Prostate gland (tissue), 2 donors: ENCODE measurements at places on chromosomes 4 and X. TPM values are rescaled to one million over a fixed set of nuclear protein-coding genes. Genes with fewer than 3 reads are reported as not detected.

GRCh38 chr4:40515398-40516293 is 114.0 kb downstream of the RBM47 start:
- H3K4me3 ChIP-seq, result peak overlapping the region; percentile 40
- peak overlapping the region; percentile 43 for H3K27ac ChIP-seq
- no peaks in the 10 kb centered on the region for H3K27me3 ChIP-seq
- no peaks in the 10 kb centered on the region for H3K36me3 ChIP-seq
- no peak for DNase-seq

PAK3 gene
- total RNA-seq, result 6.7 TPM

DNA sequence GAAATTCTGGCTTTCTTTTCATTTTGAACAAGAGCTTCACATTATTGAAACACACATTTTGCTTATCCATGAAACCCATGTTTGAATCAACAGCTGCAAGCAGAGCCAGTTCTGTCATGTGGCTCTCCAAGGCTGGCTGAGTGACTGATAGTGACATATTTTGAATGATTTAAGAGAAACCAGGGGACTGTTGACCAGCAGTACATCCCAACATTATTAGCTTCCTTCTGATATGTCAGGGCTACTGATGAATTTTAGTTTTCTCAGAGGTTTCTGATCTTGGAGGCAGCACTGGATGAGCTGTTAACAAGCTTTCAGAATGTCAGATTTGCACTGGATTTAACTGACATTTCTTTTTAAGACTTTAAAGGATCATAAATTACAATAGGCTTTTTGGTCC is 74.6 kb upstream of the GRXCR1 start:
- H3K4me1 ChIP-seq, result no peaks in the 10 kb centered on the region
- H3K27me3 ChIP-seq, result no peaks in the 10 kb centered on the region

GRCh38 chrX:102652031-102652688 is 877 bp downstream of the GPRASP1 start:
- H3K4me1 ChIP-seq, result no peaks in the 10 kb centered on the region
- H3K36me3 ChIP-seq, result no peaks in the 10 kb centered on the region
- H3K27ac ChIP-seq, result peak overlapping the region; percentile 82
- DNase-seq, result peak; percentile 22
- peak overlapping the region; percentile 53 for H3K4me3 ChIP-seq
- no peaks in the 10 kb centered on the region for H3K27me3 ChIP-seq

- no peaks in the 10 kb centered on the region for H3K36me3 ChIP-seq
- no peak for DNase-seq
- no peak overlapping the region for H3K27ac ChIP-seq
Measured at GRCh38 chrX:23980011-23980441, 47.0 kb downstream of the KLHL15 start.

F8 gene
- total RNA-seq, result 39.1 TPM

DNA sequence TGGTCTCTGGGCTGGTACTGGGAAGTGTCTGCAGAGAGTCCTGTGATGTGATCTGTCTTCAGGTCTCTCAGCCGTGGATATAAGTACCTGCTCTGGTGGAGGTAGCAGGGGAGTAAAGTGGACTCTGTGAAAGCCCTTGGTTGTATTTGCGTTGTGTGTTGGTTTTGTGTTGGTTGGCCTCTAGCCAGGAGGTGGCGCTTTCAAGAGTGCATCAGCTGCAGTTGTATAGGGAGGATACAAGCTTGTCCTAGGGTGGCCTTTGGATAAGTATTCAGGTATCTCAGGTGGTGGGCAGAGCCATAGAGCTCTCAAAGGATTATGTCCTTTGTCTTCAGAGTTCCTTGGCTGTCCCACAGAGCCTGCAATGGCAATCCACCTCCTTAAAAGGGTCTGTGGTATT is 111.6 kb downstream of the MAGEB17 start:
- no peak overlapping the region for H3K4me3 ChIP-seq
- H3K27ac ChIP-seq, result no peak overlapping the region
- H3K27me3 ChIP-seq, result no peaks in the 10 kb centered on the region
- no peaks in the 10 kb centered on the region for H3K4me1 ChIP-seq
- no peak for DNase-seq
- H3K36me3 ChIP-seq, result no peaks in the 10 kb centered on the region

CFI gene
- total RNA-seq, result 28.0 TPM

DNA sequence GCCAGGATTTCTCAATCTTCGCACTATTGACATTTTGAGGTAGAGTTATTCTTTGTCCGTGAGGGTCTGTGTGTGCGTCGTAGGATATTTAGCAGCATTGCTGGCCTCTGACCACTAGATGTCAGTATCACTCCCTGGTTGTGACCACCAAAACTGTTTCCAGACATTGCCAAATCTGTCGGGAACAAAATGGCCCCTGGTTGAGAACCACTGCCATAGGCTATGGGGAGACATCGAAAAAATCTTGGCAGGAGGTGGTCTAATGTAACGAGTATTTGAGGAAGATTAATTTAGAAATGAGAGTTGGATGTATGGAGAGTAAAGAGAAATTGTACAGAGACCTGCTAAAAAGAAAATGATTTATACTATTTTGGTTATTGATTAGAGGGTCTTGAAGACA is 108.4 kb downstream of the DOCK11 start:
- H3K36me3 ChIP-seq, result no peaks in the 10 kb centered on the region
- peak; percentile 10 for DNase-seq
- no peak overlapping the region for H3K4me3 ChIP-seq
- no peak overlapping the region for H3K27ac ChIP-seq
- no peaks in the 10 kb centered on the region for H3K4me1 ChIP-seq

GRCh38 chrX:135535077-135535940 is 14.8 kb downstream of the INTS6L start:
- no peaks in the 10 kb centered on the region for H3K36me3 ChIP-seq
- H3K27me3 ChIP-seq, result no peaks in the 10 kb centered on the region
- DNase-seq, result no peak
- no peaks in the 10 kb centered on the region for H3K4me1 ChIP-seq
- H3K4me3 ChIP-seq, result no peak overlapping the region

- no peak for DNase-seq
- no peaks in the 10 kb centered on the region for H3K36me3 ChIP-seq
- no peaks in the 10 kb centered on the region for H3K4me1 ChIP-seq
- no peak overlapping the region for H3K27ac ChIP-seq
- H3K27me3 ChIP-seq, result no peaks in the 10 kb centered on the region
- no peak overlapping the region for H3K4me3 ChIP-seq
Measured at GRCh38 chr4:112082954-112083586, 62.2 kb upstream of the FAM241A start.

BLTP1 gene
- 116 TPM for total RNA-seq

HAUS3 gene
- 24.2 TPM for total RNA-seq

TAF7L gene
- 54.6 TPM for total RNA-seq

DNA sequence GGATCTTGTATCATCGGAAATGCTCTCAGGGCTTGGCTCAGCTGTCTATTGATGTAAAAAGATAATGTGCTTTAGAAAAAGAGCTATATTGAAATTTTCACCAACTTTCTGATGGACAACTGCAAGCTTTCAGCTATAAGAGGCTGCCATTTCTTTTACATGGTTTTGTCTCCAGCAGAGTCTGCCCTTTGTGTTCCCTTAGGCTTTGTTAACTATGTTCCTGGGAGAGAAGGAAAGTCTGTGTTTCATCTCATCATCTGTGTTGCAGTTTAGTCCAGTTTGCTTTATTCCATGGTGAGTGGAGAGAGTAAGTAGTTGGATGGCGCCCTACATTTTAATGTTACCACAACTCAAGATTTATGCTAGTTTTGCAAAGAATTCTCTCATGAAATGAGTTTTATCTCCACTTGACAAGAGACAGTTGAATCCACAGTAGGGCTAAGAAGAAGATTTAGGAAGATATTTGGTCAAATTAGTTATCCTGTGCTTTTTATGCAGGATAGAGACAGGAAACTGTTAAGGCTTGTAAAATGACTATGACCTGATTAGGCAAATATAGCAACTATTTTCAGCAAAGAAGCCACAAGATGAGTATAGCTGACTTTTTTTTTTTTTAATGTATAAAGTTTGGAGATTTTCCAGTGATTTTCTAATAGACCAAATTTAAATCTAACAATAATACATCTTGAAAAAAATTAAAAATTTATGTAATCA is 16.5 kb downstream of the SEPTIN11 start:
- DNase-seq, result no peak
- no peaks in the 10 kb centered on the region for H3K27me3 ChIP-seq
- no peak overlapping the region for H3K27ac ChIP-seq
- H3K4me3 ChIP-seq, result no peak overlapping the region

TMEM131L gene
- total RNA-seq, result 12.5 TPM

DNA sequence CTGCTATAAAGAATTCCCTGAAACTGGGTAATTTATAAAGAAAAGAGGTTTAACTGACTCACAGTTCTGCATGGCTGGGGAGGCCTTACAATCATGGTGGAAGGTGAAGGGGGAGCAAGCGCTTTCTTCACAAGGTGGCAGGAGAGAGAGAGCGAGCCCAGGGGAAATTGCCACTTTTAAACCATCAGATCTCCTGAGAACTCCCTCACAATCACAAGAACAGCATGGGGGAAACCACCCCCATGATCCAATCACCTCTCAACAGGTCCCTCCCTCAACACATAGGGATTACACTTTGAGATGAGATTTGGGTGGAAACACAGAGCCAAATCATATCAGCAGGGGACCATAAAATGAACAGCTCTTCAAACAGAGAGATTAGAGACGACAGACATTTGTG is 198.6 kb downstream of the MAGEB5 start:
- H3K27ac ChIP-seq, result no peak overlapping the region
- H3K4me3 ChIP-seq, result no peak overlapping the region
- no peaks in the 10 kb centered on the region for H3K36me3 ChIP-seq
- no peaks in the 10 kb centered on the region for H3K4me1 ChIP-seq
- no peaks in the 10 kb centered on the region for H3K27me3 ChIP-seq
- DNase-seq, result no peak

DNA sequence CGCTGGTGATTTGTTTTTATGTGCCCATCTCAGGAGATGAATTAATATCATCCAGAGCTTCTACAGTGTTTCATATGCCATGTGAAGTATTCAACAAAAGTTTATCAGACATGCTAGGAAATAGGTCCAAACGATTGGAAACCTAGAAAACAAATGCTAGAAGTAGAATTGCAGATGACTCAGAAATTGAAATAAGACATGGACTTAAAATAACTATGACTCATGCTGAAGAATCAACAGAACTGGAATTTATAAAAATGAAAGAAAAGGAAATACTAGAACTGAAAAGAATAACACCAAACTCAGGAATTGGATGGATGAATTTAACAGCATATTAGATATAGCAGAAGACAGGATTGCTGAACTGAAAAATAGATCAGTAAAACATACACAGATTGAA is 172.7 kb upstream of the GIMD1 start:
- H3K27ac ChIP-seq, result no peak overlapping the region
- no peak overlapping the region for H3K4me3 ChIP-seq
- no peaks in the 10 kb centered on the region for H3K27me3 ChIP-seq
- no peak for DNase-seq

GRCh38 chr4:168797194-168797593 is 212.9 kb downstream of the CBR4 start:
- no peak overlapping the region for H3K4me3 ChIP-seq
- H3K27me3 ChIP-seq, result no peaks in the 10 kb centered on the region
- DNase-seq, result no peak
- no peaks in the 10 kb centered on the region for H3K36me3 ChIP-seq

SSX1 gene
- total RNA-seq, result not detected

DNA sequence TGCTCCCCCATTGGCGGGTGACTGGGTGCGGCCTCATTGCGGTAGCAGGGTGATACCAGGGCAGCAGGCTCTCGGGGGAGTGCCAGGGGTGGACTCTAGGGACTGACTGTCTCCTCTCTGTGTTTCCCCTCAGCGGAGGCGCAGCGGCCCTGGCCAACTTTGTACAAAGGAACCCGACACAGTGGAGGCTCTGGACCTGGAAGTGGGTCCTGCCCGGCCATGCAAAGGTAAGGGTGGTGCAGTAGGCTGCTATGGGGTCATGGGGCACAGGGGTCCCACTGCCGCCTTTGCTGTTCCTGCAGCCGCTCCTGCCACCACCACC is 16.3 kb downstream of the SULT1B1 start:
- DNase-seq, result no peak
- H3K36me3 ChIP-seq, result no peaks in the 10 kb centered on the region
- no peak overlapping the region for H3K27ac ChIP-seq
- no peaks in the 10 kb centered on the region for H3K4me1 ChIP-seq
- no peaks in the 10 kb centered on the region for H3K27me3 ChIP-seq

MTTP gene
- total RNA-seq, result 1.5 TPM

DNA sequence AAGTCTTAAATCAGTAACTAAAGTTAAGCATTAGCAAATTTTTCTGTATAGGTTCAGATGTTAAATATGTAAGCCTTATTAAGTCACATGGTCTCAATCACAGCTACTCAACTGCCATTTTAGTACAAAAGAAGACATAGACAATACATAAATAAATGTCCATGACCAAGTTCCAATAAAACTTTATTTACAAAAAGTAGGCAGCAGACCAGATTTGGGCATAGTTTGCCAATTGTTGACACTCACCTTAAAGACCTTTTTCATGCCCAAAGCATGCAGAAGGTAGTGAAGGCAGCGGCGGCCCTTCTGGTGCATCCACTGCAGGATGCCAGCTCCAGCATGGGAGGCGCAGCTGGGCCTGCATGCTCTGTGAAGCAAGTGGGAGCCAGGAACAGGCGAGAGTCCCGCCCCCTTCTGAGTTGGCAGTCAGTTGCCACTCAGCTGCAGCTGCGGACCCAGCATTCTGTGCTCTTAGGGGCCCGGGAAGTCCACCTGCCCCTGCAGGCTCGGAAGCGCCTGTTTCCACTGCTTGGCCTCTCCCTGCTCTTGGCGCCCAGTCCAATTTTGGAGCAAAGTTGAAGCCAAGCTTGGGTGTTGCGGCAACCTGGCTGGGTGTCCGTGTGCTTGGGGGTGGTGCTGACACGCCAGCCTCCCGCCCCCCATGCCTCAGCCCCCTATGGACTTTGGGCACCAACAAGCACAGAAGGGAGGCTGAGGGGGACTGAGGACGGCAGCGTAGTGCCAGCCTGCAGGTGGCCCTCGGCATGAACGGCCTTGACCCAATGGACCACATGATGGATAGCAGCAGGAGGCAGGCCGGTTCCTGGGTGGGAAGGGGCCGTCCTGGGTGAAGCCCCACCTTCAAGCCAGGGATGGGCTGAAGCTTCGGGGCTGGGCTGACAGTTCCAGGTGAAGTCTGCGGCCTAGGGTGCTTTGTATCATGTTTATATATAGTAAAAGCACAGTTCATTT is 42.4 kb upstream of the PABPC4L start:
- H3K27me3 ChIP-seq, result no peaks in the 10 kb centered on the region

- no peaks in the 10 kb centered on the region for H3K36me3 ChIP-seq
- H3K27me3 ChIP-seq, result no peaks in the 10 kb centered on the region
- peak overlapping the region; percentile 11 for H3K27ac ChIP-seq
- no peaks in the 10 kb centered on the region for H3K4me1 ChIP-seq
- H3K4me3 ChIP-seq, result no peak overlapping the region
Measured at GRCh38 chr4:155532373-155533085, 134.1 kb upstream of the GUCY1A1 start.

DNA sequence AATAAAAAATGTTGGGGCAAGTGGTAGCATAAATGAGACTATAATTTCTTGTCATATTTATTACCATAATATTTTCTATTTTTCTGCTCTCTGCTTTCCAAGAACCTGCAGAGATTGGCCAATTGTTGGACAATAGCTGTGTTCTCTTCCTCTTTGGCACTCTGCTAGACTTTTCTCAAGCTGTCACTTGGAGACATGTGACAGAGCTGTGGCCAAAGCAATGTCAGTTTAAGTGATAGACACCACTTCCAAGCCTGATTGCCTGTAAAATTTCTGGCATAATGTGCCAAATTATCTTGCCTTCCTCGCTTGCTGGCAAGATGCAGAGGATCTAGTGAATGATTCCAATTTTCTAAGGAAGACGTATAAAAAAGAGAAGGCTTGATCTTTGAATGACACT is 162.2 kb upstream of the NDST4 start:
- no peak overlapping the region for H3K4me3 ChIP-seq
- no peak overlapping the region for H3K27ac ChIP-seq
- no peaks in the 10 kb centered on the region for H3K36me3 ChIP-seq
- H3K4me1 ChIP-seq, result no peaks in the 10 kb centered on the region
- H3K27me3 ChIP-seq, result no peaks in the 10 kb centered on the region
- DNase-seq, result no peak
